ENCODE measurements at places on chromosomes 6 and 20. TPM values are rescaled to one million over a fixed set of nuclear protein-coding genes. Genes with fewer than 3 reads are reported as not detected.

DNA sequence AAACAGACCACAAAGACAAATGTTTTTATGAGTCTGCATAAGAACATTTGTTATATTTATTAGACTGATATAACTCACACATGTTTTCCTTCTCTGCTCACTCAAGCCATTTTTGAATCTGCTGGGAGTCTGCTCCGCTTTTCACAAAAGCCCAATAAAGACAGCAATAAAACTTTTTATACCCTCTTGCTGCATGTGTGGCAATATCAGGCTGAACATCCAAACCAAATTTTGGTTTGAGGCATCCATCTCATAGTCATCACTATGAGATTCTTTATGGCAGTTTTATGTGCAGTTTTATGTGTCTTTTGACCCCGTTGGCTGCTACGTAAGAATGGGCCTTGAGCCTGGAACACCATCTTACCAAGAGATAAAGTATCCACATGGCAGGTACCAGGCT lies 1276.8 kb upstream of the ADGRB3 start:
- peak; percentile 58 for DNase-seq

- no peak for DNase-seq
Measured at GRCh38 chr6:136324686-136325380, 35.2 kb upstream of the BCLAF1 start.

GRCh38 chr20:49982346-49983122 lies at the start of gene SNAI1:
TSS of gene SNAI1 (plus strand) at chr20:49982980. CDS start at chr20:49983060, 80 bp downstream.
- DNase-seq = peak; percentile 89

The ECHDC1 gene
- total RNA-seq = 60.9 TPM

GRCh38 chr6:141359953-141360352 lies 772.8 kb upstream of the GJE1 start:
- peak; percentile 48 for DNase-seq

Data from fibroblast of villous mesenchyme (primary cell).